ENCODE measurements at places on chromosomes 13 and 19. TPM values are rescaled to one million over a fixed set of nuclear protein-coding genes. Genes with fewer than 3 reads are reported as not detected.

Gene ABHD13
- total RNA-seq: 5.6 TPM

Gene TMEM255B
- 0.73 TPM for total RNA-seq

Gene FCHO1
- total RNA-seq: 36.9 TPM

Gene CHAF1A
- 89.0 TPM for total RNA-seq

Gene DMKN
- total RNA-seq: 0.65 TPM

Gene CGB5
- total RNA-seq: not detected

Gene LRRC63
- 0.48 TPM for total RNA-seq

Gene ONECUT3
- total RNA-seq: not detected

Gene KIR3DL2
- 0.34 TPM for total RNA-seq

Gene PLA2G4C
- 3.4 TPM for total RNA-seq
